ENCODE measurements at places on chromosomes 6 and 20.

GRCh38 chr6:110646419-110646698 lies 168.9 kb downstream of the CDK19 start:
- DNase-seq: no peak

DNA sequence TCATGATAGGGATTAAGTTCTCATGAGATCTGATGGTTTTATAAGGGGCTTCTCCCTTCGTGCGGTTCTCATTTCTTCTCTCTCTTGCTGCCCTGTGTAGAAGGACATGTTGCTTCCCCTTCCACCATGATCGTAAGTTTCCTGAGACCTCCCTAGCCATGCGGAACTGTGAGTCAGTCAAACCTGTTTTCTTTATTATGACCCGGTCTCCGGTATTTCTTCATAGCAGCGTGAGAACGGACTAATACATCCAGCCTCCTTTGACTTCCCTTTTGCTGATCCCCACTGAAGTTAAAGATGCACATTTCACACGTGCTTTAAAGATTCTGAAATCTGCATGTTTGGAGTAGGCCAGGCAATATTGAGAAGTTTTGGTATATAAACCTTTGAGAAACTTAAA lies 543.1 kb downstream of the PRKN start:
- DNase-seq: no peak

DNA sequence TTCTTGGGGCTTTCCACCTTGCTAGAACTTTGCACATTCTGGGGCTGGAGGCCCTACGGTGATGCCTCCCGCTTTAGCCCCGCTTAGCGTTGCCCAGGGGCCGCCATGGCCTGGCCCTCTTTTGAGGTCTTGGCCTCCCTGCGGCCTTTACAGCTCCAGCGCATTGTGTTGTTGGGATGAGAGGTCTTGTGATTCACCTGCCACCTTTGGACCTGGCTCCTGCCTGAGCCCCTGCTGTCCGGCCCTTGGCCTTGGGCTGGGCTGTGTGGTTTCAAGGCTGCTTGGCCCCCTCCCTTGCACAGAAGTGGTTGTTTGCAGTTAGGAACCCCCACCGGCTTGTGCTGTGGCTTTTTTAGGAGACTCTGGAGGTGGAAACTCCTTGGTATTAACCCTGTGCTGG lies 61.0 kb upstream of the CDH4 start:
- no peak for DNase-seq

DNA sequence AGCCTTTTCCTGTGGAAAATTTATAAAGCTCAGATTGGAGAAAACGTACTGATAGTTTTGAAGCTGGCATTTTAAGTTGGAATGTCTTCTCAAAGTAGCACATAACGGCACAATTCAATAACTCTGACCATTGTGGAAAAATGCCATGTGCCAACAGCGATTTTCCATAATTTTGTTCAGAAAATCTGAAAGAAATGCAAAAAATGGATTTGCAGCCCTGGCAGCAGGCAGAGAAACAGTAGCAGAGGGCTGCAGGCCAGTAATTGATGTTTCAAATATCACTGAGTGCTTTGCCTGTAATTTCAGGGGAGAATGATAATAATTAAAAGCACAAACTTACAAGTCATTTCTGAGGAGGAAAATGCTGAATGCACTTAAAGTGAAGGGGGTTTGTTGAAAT lies 507.4 kb downstream of the MAFB start:
- DNase-seq: no peak

GRCh38 chr6:109167562-109167961 lies 72.3 kb downstream of the CEP57L1 start:
- DNase-seq: no peak

DNA sequence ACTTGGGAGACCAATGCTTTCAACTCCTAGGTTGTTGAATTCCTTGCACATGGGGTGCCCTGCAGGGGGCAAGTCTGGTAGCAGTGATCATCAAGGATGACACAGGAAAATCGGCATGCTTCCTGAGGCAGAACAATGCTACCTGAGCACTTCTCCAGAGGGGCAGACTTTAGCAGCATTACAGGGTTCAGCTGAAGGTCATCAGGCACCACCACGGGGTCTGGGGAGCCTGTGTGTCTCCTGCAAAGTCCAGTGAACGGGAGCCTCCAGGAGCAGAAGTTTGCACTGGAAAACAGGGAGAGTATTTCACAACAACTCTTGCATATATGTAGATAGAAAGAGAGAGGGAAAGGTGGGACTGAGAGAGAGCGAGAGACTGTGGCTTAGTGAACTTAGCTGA lies 10.2 kb downstream of the VSX1 start:
- no peak for DNase-seq

DNA sequence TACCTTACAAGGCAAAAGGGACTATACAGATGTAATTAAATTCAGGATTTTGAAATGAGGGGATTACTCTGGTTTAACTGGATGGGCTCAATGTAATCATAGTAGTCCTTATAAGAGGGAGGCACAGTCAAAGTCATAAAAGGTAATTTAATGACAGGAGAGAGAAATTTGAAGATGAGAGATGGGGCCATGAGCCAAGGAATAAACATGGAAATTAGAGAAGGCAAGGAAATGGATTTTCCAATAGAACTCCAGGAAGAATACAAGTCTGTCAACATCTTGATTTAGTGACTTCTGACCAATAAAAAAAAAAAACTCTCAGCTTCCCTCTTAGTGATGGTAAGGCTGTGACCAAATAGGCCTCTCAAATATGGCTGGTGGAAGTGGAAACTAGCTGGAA lies 101.9 kb upstream of the BEND3 start:
- no peak for DNase-seq

- no peak for DNase-seq
These were observed 28.6 kb upstream of the CDYL start for GRCh38 chr6:4747588-4747987.

DNA sequence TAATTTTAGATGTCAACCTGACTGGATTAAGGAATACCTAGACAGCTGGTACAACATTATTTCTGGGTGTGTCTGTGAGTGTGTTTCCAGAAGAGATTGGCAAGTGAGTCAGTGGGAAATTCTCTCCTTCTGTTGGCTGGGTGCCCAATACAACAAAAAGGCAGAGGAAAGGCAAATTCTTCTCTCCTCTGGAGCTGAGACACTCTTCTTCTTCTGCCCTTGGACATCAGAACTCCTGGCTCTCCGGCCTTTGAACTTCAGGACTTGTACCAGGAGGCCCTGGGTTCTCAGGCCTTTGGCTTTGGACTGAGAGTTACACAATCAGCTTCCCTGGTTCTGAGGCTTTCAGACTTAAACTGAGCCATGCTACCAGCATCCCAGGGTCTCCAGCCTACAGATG lies 7.8 kb upstream of the BTN3A1 start:
- DNase-seq: peak; percentile 81

GRCh38 chr20:57103146-57103800 lies 163.2 kb downstream of the BMP7 start:
- no peak for DNase-seq

DNA sequence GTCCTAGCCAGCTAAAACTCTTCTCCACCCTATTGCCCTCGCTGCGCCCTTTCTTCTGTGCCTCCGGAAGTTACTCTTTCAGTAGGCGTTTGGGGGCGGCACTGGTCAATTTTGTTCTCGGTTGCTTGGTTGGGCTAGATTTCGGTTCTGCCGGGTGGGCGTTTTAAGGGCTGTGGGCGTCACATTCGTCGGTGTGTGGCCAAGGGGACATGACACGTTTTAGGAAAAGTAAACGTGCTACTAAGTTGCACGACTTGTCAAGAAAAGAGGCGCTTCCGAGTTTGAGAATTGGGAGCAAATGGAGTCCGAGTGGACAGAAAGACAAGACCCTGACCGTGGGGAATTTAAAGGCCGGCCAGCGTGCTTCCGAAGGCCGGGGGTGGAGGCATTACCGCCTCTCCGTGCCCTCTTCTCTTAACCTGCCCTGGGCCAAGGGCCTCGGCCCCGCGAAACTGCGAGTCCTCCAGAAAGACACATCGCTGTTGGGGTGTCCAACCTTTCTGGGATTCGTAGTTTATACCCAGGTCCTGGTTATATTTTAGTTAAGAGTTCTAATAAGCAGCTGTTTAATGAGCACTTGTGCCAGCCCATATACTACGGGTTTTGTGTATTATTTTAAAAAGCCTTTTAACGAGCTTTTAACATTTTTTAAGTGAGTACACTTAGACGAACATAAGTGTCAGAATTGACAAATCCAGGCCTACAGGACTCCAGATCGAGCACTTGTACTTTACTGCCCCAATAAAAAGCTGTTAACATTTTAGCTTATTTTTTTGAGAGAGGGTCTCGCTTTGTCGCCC lies 664 bp upstream of the BAG6 start:
- no peak for DNase-seq

DNA sequence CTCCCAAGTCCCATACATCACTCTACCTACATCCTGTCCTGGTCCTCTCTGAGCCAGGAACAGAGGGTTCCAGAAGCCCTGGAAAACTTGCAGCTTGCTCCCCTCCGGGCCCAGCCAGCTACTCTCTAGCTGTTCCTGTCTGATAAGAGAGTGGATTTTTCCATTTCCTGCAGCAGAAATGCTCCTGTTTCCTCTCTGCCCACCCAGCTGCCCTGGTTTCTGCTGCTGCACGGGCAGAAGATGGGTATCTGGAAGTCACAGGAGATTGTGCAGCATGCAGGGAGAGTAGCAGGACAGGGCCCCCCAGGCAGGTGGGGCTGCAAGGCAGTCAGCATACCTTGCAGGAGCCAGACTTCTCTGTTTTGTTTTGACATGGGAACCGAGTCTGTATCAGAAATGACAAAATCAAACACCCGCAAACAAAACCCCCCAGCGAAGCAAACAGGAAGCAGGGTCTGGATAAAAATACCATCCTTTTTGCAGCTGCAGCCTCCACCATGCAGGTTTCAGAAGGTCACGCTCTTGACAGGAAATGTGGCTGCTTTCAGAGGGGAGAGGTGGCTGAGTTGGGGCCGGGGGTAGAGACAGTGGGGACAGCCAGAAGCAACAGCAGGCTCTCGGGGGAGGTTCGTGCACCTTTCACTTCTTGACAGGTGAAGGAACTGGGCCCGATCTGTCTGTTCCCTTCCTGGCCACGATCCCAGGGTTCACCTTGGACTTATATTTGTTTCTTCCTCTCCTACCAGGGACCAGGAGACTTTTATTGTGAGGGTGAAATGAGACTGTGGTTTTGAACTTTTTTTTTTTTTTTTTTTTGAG lies 50.8 kb upstream of the FAM83D start:
- DNase-seq: no peak

- DNase-seq: no peak
These were observed 54.1 kb upstream of the CHD6 start for GRCh38 chr20:41672282-41672681.

DNA sequence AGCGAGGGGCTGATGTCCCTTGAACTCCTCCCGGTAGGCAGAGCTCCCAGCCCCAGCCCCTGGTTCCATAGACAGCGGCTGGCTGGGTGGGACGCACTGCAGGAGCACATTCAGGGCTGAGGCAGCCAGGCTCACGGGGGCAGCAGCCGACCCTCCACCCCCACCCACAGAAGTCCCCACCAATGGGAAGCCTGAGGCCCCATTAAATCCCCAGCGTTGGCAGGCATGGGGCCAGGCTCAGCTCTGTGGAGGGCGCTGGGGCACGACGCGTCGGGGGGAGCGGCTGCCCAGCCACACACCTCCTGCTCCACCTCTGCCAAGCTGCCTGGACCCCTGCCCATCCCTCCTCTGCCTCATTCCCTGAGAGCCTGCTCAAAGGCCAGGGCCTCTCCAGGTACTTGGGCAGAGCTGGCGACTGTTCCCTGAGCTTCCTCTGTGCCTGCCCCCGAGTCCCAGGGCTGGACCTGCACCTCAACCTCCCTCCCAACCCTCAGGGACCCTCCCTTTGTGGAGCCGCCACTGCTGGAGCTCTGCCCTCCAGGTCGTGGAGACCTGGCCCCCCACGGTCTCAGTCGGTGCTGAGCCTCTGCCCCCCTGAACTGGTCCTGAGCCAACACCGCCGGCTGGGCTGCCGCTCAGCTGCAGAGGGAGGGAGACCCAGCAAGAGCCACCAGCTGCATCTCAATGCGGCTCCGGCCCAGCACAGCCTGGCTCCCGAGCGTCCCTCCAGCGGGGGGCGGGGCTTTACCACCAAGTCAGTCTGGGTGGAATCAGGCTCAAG lies 9.1 kb downstream of the CHRNA4 start:
- DNase-seq: no peak

DNA sequence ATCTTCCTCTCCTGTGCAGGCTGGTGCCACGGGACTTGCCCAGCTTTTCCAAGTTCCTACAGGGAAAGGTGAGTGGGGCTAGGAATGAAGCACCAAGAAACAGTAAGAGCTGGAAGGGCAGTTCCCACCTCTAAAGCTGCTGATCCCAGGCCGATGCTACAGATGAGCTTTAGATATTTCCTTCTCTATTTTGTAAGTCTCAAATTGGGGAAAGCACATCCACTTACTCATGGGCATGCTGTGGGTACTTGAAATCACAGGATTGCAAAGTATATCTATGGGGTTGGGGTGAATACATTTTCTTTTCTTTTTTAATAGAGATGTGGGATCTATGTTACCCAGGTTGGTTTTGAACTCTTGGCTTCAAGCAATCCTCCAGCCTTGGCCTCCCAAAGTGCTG lies 3.1 kb downstream of the ZBTB2 start:
- no peak for DNase-seq

DNA sequence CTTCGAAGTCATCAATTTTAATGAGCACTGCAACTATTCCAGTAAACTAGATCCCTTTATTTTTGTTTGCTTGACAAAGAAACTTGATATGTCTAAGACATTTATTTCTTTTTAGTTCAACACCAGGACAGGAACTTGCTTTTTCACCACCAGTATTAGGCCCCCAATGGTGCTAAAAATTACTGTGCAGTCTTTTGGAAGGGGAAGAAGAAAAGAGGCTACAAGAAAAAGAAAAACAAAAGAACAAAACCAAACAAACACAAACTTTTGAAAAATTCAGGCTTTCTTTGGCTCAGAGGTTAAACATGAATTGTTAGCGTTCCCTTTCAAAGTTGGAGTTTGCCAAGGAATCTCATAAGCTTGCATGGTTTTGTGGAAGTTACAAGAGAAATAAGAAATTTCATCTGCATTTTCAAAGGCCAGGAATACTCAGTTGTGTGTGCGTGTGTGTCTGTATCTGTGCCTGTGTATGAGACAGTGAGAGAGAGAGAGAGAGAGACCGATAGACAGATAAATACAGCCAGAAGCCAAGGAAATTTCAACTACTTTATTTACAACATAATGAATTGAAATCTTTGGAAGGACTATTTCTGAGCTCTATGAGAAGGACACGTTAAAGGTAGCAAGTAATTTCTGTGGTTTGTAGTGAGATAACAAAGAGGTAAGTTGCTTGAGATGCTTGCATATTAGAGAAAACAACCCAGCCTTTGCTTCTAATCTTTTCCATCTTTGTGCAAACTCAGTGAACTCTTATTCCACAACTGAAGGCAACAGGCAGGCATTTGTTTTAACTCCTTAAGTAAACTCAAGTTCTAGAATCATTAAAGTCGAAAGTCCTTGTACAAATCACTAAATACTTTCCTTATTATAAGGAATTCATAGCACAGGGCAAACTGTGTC lies 171.0 kb upstream of the CITED2 start:
- no peak for DNase-seq

GRCh38 chr20:59443550-59443949 lies 143.1 kb downstream of the EDN3 start:
- no peak for DNase-seq

- DNase-seq: peak; percentile 31
These were observed 84.9 kb upstream of the SIM1 start for GRCh38 chr6:100549406-100550167.
